ENCODE measurements at places on chromosomes 3 and 15.

DNA sequence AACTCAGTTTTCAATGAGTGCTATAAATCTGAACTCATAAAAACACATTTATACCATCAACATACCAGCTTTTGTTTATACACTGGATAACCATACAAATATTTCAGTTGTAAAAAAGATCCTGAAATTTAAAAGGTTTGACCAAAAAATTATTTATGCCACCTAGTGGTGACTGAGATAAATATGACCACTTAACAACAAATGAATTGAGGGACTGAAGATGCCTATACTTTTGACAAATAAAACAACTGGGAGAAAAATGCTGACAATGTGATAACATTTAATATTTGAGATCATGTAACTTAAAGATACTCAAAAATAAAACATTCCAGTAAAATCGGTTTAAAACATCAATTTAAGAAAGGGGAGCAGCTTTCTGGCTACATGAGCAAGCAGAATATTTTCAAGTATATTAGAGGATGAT lies 30.4 kb downstream of the ATG3 start:
- DNase-seq, result no peak

GRCh38 chr3:127940116-127940515 lies 25.1 kb downstream of the KBTBD12 start:
- no peak for DNase-seq

DNA sequence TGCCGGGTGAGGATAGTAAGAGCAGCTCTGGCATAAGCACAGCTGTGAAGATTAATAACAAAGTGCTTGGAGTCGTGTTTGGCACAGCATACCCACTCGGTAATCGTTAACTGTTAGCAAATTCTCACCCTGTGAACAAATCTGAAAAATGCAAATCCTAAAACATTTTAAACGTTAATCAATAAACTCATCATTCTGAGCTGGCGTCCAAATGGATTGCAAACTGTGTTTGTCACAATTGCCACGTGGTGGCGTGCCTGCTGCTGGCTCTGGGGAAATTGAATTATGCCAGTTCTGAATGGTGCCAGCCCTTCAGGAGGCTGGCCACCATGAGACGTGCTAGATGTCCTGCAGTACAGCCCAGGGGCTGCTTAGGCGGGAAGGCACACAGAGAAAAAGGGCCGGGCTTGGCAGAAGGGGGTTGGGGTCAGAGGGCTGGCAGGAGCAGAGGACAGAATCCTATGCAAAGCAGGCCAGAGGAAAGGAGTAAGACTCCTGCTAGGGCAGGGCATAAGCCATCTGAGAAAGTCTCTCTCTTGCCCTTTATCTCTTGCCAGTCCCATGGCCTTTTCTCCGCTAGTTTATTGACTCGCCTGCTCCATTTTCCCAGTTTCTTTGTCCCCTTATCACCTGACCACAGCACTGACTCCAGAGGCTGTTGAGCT lies 22.1 kb upstream of the POLG start:
- no peak for DNase-seq

DNA sequence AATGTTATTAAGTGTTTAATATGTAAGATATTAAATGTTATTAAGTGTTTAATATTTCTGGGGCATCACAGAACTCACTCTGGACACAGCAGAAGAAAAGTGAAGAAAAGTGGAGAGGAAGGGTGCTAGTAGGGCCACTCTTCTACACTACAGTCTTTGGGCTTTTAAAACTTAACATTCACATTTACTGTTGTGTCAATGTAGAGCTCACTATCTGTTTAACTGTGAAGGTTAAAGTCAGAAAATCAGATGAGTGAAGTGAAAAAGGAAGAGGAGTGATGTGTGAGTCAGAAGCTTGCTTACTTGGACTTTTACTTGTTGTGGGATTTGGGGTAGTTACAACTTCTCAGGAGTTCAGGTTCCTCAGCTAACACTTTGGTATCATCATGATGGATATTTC lies 145.3 kb upstream of the DNAJC19 start:
- no peak for DNase-seq

DNA sequence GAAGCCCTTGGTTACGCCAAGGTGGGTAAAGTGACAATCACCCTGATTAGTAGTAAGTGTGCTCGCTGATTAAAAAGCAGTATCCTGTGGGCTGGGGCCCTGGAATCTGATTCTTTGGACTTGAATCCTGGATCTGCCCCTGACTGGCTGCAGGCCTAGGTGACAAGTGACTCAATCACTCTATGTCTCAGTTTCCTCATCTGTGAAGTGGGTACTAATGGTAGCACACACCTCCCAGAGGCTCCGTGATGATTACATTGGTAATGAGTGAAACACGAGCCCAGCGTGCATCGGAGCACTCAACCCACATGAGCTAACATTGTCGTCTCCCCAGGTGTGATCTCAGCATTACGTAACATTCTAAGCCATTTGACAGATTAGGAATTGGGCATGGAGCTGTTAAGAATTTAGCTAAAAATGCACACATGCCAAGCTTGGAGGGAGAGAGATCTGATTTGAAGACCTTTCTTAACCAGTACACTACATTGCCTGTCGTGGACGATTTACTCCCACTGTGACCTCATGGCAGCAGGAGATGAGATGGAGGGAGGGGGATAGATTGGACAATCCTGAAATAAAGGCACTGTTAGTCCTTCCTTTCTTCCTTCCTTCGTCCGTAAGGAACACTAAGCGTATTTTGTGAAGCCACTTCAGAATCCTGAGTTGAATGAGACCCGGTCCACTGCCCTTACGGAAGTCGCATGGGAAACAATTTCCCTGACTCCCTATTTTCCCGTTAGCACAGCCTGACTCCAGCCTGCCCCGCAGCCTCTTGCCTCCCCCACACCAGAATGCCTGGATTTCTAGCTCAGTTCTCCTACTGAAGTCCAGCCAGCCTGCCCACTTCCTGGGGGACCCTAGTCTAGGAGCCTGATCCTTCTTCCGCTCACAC lies 32.1 kb downstream of the MGLL start:
- DNase-seq, result no peak

DNA sequence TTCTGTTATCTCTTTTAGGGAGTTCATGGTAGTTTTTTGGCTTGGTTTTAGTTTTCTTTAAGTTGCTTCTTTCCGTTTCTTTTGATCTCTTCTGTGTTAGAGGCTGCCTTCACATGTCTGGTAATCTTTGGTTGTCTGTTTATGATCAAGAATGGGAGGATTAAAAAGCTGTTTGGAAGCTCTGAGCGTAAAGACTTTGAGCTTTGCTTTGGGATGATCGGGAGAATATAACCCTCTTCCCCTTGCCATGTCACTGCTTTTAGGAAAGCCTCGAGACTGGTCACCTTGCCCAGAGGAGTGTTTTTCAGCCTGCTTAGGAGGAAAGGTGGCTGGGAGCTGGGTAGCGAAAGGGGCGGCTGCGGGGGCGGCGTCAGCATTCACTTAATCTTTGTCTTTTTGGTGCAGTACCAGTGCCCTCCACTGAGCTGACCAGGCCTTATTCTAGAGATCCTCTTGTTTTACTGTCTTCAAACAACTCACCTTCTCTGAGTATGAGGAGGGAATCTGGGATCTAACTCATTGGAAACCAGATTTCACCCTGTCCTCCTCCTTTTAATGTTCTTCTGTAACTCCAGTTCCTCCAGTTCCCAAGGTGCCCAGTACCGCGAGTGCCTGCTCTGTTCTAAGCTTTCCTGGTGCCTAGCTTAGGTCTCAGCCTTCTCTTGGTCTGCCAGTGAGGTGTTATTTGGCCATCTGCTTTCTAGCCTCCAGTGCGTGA lies 15.5 kb downstream of the TATDN2 start:
- DNase-seq, result peak; percentile 51

GRCh38 chr15:78209646-78210348 lies 24.6 kb downstream of the ACSBG1 start:
- DNase-seq, result no peak

- DNase-seq, result no peak
These were observed 894 bp upstream of the ANKRD63 start for GRCh38 chr15:40283615-40284300.

- no peak for DNase-seq
These were observed 120.3 kb upstream of the PRR20G start for GRCh38 chr3:127408022-127408683.

- DNase-seq, result no peak
These were observed 10.2 kb downstream of the ALDH1L1 start for GRCh38 chr3:126170073-126170777.

DNA sequence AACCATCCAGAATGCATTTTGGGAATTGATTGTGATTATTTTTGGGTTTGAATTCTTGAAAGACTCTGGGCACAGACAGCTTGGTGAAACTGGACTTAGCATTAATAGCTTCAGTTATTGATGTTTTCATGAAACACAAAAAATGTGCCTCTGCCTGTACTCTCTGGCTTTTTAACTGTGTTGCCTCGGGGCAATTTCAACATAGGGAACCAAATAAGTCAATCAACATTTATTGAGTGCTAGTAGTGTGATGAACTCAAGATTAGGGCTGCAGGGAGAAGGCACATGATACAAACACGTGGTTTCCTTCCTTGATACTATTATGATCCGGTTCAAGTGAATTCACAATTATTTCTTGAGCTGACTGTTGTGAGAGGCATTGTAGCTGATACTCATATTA lies 50.8 kb downstream of the UNC13C start:
- DNase-seq, result no peak

DNA sequence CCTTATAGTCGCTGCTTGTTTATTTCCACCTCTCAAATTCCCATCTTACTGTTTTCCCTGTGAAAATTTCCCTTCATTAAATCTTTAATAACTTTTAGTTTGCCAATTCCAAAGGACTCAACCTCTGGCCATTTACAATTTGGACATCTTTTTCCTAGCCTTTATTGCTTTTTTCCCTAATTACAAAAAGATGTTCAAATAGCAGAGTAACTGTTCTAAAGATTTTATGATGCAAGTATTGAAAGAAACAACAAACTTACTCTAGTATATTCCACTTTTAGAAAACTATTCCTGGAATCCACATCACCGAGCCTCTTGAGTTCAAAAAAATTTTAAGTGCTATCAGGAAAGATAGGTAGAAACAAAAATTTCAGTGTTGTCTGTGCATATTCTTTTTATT lies 174.1 kb upstream of the UBE2E2 start:
- DNase-seq, result no peak

DNA sequence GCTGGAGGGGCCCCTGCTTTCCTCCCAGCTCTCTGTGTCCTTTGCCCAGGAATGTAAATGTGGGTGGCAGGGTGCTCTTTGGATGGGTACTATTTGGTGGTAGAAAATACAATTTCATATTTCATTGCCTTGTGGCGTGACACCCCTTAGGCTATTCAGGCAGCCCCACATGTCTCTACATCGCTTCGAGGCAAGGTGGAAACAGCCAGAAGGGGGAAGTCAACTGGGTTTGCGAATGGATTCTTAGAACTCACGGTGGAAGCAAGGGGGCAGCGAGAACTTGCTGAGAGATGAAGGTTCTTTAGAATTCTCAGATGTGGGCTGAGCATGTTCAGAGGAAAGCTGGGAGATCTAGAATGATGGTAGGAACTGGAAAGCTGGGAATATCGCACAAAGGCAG lies 25.3 kb downstream of the PLA2G4D start:
- DNase-seq, result no peak

- DNase-seq, result no peak
These were observed 518 bp downstream of the OXSR1 start for GRCh38 chr3:38165722-38166387.

- no peak for DNase-seq
These were observed 24.1 kb downstream of the CACNA1D start for GRCh38 chr3:53518495-53518981.

DNA sequence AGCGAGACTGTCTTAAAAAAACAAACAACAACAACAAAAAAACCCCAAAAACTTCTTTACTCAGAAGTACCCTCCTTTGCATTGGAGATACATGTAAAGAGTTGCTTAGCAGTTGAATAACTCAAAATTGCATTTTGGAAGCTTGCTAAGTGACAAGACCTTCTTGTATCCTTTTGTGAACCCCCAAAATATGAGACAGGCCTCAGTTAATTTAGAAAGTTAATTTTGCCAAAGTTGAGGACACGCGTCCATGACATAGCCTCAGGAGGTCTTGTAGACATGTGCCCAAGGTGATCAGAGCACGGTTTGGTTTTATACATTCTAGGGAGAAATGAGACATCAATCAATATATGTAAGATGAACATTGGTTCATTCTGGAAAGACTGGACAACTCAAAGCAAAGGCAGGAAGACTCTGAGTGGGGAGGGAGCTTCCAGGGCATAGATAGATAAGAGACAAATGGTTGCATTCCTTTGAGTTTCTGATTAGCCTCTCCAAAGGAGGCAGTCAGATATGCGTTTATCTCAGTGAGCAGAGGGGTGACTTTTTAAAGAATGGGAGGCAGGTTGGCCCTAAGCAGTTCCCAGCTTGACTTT lies 1.7 kb upstream of the ARF4 start:
- no peak for DNase-seq

DNA sequence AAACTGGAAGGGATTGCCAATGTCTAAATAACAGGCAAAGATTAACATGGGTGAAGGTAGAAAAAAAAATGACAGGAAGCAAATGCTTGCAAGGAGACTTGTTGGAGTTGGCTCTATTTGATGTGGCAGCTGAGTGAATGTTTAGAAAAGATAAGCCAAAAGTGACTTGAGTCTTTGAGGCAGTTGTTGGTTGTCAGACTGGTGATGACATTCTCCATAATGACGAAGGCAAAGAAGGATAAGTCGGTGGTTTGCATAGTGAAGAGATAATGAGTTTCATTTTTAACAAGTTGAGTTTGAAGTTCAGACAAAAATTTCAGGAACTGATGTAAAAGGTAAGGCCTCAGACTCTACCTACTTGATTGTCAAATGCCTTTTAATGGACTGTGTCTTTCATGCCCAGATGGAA lies 704.1 kb upstream of the SGO1 start:
- DNase-seq, result no peak

DNA sequence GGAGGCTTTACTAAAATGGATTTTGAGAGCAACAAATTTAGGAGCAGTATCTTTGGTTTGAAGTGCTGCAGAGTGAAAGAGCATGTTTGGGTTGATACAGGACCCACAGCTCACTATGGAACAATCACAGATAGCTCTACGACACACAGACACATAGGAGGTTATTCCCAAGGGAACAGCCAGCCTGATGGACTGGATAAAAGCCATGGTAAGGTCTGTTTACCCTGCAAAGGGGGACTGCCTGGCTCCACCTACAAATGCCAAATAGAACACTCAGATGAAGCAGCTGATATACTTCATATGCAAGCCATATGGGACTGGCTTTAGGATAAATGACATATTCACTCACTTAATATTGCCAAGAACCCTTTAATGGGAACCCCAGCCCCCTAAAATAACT lies 75.4 kb downstream of the CDC25A start:
- no peak for DNase-seq

GRCh38 chr3:178823150-178823549 lies 248.5 kb downstream of the ZMAT3 start:
- no peak for DNase-seq

GRCh38 chr3:149247929-149248691 lies 26.5 kb upstream of the CP start:
- no peak for DNase-seq

DNA sequence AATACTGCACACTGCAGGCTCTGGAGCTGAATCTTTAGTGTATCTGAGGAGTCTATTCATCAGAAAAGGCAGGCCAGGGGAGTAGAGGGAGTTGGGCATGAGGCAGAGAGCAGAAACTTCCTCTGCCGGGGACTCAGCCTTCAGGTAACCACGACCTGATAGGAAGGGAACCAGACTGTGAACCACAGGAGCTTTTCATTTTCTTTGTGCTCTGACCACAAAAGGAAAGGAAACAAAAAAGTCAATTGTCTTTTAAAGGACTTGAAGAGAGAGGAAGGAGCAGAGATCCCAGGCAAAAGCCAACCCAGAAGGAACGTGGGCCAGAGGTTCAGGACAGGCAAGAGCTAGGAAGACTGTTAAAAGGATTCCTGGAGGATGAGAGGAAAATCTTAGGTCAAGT lies 573.3 kb downstream of the EPHB1 start:
- no peak for DNase-seq

Data from activated CD4-positive, alpha-beta T cell treated with anti-CD3 and anti-CD28 coated beads for 1 hour (primary cell).